ENCODE measurements at places on chromosomes 5 and 9.

DNA sequence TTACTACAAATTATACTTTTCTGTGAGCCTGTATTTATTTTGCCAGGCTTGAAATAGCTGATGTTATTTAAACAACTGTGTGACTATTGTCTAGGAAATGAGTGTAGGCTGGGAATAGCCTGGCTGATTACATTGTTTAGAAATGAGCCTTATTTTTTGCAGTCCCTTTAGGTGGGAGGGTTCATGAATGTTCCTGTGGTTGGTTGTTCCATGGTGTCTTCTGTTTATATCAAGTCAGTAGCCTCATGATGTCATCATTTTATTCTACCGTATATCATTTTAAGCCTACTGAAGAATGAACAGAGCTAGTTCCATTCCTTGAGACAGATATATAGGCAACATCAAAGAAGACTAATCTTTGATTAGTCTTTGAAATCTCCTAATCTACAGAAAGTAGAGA is 53.1 kb downstream of the MAP1B start:
- no peak for DNase-seq

GRCh38 chr5:172123269-172123692 is 64.7 kb downstream of the STK10 start:
- peak; percentile 44 for DNase-seq

- DNase-seq, result no peak
These were observed 49.9 kb downstream of the ZFAND5 start for GRCh38 chr9:72315089-72315509.

GRCh38 chr5:63152871-63153270 is 574.3 kb downstream of the LRRC70 start:
- no peak for DNase-seq

- peak; percentile 37 for DNase-seq
These were observed 62.9 kb upstream of the TNFAIP8 start for GRCh38 chr5:119292701-119293515.

DNA sequence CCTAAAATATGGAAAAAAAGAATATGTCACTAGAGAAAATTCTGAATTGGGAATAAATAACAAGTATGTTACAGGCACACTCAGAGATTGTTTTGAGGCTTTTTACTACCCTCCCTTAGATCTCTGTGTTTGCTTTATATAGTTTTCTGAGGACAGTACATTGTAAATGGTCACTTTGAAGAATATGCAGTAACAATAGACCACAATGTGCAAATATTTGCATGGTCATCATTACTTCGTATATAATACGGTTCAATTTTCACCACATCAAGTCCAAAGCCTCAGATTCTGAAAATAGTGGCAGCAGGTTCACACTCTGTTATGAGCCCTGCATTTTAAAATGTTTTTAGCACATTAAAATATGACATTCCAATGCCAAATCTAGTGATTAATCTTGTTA is 238.6 kb downstream of the ADAMTS6 start:
- no peak for DNase-seq

- no peak for DNase-seq
These were observed 32.2 kb downstream of the PRLR start for GRCh38 chr5:35198075-35198474.

- no peak for DNase-seq
These were observed 330.7 kb downstream of the PTPRD start for GRCh38 chr9:10282084-10282483.

DNA sequence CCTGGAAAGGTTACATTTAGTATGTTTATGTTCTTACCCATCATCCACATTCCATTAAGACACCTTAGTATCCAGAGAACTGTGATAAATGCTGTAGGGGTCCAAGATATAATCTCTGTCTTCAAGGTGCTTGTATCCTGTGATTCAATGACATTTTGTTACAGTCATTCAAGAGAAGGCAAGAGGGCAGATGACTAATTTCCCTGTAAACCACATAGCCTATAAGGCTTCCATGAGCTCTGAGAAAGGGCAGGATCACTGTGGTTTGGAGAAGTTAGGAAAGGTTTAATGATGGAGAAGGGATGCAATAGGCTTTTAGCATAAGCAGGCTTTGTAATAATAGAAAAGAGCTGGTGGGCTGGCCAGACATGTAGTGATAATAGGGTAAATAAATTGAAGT is 40.0 kb downstream of the PAPPA start:
- no peak for DNase-seq
